ENCODE measurements at places on chromosomes 11 and 22. TPM values are rescaled to one million over a fixed set of nuclear protein-coding genes. Genes with fewer than 3 reads are reported as not detected.

PATE3 gene
- not detected for total RNA-seq

SERHL2 gene
- total RNA-seq = 2.9 TPM

GAL3ST1 gene
- total RNA-seq = 102 TPM

TBX10 gene
- 0.14 TPM for total RNA-seq

DNA sequence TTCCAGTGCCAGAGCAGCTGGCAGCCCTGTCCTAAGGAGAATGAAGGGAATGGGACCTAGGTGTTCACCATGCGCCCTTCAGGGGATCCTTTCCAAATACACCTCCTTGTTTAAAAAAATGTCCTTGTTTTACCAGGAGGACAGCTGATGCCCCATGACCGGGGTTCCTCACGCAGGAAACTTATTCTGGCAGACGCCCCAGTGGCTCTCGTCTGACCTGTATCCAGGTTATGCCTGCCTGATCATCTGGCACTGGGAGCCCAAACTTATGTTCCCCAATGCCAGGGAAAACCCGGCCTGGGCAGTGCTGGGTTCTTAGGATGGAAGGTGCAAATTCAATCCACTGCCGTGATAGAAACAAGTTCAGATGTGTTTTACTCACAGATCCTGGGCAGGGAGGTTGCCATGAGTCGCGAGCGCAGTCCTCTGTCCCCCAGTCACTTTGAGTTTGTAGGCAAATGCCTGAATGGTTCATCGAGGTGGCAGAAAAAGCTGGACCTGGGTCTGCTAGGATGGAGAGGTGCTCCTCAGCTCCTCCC is 31.5 kb downstream of the MOV10L1 start:
- DNase-seq = no peak

GRCh38 chr11:133995066-133995465 is 38.3 kb upstream of the IGSF9B start:
- no peak for DNase-seq

DNA sequence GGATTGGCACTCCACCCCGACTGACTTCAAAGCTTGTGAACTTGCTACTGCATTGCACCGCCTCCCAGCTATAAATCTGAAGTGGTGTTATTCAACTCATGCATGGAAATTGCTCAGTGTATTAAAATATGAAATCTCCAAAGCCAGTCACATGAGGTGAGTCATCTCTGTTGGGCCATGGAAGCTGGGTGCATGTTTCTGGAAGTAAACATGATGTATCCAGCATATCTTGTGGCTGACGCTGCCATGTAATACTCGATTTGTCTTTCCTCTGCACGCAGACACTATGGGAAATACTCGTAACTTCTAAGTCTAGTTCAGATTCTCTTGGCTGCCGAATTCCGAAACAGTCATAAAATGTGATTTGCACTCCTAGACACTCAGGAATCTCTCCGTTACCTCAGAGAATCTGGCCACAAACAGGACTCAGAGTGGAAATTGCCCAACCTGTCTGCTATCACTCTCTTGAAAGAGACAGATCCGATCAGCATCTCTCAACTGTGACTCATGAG is 154.9 kb upstream of the MPPED2 start:
- DNase-seq = no peak

DNA sequence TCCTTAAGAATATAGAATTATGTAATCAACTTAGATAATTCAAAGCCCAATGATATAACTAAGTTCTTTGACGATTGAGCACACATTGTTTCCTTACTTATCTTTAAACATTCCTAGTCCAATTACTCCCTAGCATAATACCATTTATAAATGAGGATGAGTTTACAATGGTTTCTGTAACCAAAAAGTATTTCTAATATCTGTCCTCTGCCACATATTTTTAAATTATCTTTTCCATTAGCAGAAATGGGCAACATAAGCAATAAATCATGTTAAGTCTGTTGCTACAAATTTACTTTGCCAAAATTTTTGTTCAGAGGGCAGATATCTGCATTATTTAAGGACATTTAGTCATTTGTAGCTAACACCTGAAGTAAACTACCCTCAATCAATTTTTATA is 6.7 kb downstream of the CREBZF start:
- DNase-seq = no peak

All from mucosa of gallbladder (tissue), 1 donor.